Adipocyte (in vitro differentiated cells): ENCODE measurements at places on chromosomes 12 and 14.

DNA sequence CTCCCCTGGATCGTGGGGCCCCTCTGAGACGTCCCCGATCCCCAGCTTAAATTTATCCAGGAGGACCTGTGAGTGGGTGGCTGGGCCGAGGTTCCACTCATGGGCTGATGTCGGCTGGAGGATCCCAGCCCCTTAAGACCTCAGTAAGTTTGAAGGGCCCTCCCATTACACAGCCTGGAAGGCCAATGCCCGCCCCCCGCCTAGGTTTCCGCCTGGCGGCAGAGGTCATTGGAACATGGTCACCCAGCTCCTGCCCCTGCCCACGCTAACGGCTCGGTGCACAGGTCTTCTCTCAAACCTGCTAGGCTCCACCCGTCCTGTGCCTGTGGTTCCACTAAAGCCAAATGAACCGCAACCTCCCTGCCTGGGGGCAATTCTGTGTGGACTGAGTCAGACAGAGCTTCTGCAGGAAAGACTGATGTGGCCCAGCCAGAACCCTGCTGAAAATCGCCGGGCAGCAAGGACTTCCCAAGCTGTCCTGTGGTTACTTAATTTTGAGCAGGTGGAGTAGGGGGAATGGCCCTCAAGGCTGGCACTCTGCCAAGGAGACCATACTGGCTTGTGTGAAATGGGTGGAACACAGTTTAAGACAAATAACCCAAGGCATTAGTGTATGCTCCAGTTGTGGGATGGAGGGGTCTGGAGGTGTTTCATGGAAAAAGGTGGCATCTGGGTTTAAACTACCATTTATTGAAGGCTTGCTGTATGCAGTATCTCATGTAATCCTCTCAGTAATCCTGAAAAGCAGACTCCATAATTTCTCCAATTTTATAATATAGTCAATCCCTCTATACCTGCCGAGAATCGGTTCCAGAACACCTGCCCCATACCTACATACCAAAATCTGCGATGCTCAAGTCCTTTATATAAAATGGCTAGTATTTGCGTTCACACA, 903 bp upstream of the NT5DC3 start:
- DNase-seq, result peak; percentile 80

GRCh38 chr12:131283191-131283861, 329.6 kb downstream of the ADGRD1 start:
- DNase-seq, result no peak

- peak; percentile 87 for DNase-seq
These were observed 79.7 kb upstream of the RAP1B start for GRCh38 chr12:68530965-68531364.

- DNase-seq, result no peak
These were observed 79.1 kb upstream of the ATP2B1 start for GRCh38 chr12:89787763-89788162.

- DNase-seq, result no peak
These were observed 392.3 kb downstream of the CCER1 start for GRCh38 chr12:90562671-90563070.

GRCh38 chr14:49581209-49582112, 4.7 kb downstream of the RPS29 start:
- no peak for DNase-seq

GRCh38 chr12:49626169-49626835, 2.9 kb downstream of the PRPF40B start:
- no peak for DNase-seq

DNA sequence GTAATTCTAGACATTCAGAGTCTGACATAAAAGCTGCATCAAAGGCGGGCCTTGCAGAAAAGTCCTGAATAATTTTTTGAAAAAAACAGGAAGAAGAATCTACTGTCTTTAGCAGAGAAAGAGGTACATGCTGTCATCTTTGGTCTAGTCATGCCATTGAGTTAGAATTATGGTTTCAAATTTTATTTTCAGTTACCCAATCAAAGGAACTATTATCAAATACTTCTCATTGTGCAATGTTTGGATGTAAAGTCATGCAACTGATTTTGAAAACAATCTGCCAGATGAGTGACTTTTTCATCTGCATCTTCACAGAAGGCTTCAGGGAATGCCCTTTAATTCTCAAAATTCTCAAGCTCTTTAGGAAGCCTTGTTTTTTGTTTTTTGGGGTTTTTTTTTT, 803.5 kb downstream of the FLRT2 start:
- DNase-seq, result peak; percentile 85

GRCh38 chr12:75655315-75655806, 144.0 kb upstream of the KRR1 start:
- no peak for DNase-seq

- peak; percentile 88 for DNase-seq
These were observed 39.0 kb downstream of the ACTN1 start for GRCh38 chr14:68939893-68940613.

- DNase-seq, result no peak
These were observed 15.4 kb downstream of the RAB35 start for GRCh38 chr12:120101182-120101581.

- no peak for DNase-seq
These were observed 86.2 kb upstream of the AMIGO2 start for GRCh38 chr12:47165934-47166333.

DNA sequence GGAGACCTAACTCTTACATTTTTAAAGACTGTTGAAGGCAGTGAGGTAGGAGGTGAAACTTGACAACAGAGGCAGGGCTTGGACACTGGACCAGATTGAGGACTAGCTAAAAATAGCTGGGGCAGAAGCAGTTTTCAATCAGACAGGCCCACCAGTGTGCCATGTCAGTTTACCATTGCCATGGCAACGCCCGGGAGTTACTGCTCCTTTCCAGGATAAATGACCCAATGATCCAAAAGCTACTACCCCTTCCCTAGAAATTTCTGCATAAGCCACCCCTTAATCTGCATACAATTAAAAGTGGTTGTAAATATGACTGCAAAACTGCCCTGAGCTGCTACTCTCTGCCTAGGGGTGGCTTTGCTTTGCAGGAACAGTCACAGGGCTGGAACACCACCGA, 53.2 kb upstream of the PKP2 start:
- DNase-seq, result no peak

DNA sequence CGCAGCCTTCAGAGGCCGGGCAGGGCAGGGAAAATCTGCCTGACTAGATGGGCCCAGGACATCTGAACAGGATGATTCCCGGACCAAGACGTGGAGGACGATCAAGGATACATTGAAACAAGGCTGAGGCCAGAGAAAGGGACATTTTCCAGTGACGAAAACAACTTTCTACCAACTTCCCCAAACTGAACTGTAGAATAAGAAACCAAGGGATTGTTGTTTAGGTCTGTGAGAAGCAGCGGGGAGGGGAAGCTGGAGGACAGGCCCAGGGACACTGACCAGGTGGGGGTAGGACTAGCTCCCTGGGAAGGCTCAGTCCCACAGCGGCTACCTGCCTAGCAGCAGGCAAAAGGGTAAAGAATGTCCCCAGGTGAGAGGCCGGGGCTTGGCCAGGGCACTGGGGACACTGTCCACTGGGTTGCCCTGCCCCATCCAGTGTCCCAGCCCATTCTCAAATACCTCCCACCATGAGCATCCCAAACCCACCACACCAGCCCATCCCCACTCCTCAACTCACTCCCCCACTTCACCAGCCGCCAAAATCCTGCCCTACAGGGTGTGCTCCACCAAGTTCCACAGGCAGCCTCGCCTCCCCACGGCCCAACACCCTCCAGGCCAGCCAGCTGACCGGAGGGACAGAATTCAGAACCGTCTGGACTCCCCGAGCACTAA, 995 bp downstream of the TNFRSF1A start:
- DNase-seq, result no peak

- DNase-seq, result no peak
These were observed 83.1 kb downstream of the AACS start for GRCh38 chr12:125148316-125148715.

DNA sequence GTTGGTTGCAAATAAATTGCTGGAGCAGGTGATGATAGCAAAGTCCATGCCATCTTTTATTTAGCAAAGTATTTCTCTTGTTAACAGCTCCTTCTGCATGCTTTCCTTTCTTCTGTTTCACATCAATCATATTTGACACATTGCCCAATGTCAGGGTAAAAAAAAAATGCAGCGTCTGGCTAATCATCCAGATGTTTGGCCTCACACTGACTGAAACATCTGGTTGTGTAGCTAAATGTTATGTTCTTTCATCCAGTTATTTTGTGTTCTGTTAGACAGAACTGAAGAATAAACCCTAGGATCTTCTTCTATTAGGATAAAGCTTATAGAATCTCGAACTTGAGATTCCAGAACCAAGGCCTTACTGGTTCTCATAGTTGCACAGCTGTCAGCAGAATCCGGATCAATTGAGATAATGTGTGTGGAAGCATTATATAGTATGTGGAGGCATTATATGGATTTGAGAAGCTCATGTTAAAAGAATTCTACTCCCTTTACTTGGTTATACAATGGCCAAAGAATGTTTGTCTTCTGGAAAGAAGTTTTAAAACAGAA, 859.2 kb downstream of the DIO2 start:
- no peak for DNase-seq

DNA sequence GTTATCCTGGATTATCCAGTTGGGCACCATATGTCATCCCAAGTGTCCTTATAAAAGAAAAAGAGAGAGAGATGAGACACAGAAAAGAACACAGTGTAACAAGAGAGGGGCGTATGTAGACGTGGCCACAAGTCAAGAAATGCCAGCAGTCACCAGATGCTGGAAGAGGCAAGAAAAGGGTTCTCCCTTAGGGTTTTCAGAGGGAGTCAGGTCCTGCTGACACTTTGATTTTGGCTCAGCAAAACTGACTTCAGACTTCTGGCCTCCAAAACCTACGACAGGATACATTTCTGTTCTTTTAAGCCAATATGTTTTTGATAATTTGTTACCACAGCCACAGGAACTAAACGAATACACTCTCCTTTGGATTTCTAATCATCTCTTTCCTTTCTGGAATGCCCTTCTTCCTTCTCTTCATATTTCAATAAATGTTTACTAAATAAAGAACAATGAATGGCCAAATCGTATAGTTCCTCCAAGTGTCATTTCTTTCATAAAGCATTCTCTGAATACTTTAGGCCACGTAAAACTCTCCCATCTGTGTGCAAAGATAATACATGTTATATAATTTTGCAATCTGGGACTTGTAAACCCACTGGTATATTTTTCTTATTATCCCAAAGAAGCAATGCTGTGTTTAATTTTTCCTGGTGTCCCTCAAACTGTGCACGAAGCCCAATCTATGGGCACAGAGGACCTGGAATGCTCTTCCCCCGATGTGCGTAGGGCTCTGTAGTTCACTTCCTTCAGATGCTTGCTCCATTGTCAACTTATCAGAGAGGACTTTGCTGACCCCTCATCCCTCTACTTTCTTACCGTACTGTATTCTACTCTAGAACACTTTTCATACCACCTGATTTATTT, 303.6 kb downstream of the CEP128 start:
- DNase-seq, result no peak

DNA sequence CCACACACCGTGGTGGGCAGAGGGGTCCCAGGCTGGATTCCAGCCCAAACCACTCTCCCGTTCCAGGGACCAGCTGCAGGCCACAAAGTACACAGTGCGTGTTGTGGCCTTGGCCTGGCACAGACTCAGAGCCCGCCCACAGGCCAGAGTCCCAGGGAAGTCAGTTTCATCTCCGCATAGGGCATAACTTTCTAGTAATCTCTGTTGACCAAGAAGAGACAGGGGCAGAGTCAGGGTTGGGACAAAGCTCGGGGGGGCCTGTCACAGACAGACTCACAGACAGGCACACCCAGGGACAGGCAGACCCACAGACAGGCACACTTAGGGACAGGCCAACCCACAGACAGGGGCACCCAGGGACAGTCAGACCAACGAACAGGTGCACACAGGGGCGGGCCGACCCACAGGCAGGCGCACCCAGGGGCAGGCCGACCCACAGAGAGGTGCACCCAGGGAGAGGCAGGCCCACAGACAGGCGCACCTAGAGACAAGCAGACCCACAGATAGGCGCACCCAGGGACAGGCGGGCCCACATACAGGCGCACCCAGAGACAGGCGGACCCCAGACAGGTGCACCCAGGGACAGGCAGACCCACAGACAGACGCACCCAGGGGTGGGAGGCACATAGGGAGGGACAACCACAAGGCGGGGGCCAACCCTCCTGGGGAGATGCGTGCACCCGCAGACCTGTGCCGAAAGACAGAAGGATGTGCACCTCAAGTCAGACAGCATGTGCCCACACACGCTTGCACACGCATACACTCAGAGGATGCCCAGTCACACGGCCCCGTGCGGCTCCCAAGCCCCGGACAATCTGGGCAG, 323.3 kb upstream of the RTL1 start:
- DNase-seq, result no peak

DNA sequence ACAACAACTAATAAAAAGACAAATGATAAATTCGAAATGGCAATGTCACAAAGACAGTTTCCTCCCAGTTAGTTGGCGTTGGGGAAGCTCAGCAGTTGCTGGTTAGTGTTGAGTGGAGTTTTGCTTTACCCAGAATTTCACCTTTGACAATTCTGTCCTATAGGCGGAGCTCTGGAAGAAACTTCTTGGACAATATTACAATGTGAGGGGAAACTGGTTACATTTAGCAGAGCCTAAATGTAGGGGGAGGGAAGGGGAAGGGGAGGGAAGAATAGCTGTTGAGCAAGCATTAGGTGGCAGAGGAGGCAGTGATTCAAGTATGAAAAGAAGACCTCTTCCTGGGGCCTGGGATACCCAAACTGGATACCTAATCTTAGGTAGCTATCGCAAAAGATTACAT, 51.4 kb downstream of the BDKRB1 start:
- no peak for DNase-seq

GRCh38 chr12:122282061-122282460, 15.8 kb upstream of the VPS33A start:
- DNase-seq, result peak; percentile 49

GRCh38 chr14:21714318-21714929, 40.8 kb upstream of the OR4E1 start:
- no peak for DNase-seq

DNA sequence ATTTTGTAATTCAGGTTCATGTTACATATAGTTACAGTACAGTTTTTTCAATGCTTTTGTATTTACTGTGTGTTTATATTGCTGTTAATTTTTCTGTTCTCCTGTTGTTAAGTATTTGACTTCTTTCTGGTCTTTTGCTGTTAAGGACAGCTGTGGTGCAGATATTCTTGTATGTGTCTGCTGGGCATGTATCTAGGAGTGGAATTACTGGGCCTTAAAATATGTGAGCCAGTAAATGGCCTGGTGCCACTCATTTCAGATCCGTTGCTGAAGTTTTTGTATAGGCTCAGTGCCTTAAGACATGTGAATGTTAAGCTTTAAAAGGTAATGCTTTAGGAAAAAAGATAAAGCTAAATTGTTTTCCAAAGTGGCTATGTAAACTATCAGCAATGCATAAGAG, 87.3 kb downstream of the TTLL5 start:
- DNase-seq, result no peak

GRCh38 chr14:72917094-72917802, 9.0 kb upstream of the DCAF4 start:
- no peak for DNase-seq

DNA sequence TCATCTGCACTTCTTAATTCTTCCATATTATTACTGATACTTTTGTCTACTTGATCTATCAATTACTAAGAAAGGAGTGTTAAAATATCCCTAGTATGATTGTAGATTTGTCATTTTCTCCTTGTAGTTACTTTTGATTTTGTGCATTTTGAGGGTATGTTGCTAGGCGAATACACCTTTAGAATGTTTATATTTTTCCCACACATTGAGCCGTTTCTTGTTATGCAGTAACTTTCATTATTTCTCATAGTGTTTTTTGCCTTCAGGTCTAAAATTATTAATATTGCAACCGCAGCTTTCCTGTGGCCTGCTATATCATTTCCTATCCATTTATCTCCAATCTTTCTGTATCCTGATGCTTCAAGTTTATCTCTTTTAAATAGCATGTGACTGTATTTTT, 44.6 kb upstream of the C12orf42 start:
- DNase-seq, result no peak
